Right lobe of liver (tissue), 6 donors: ENCODE measurements at places on chromosomes 12 and 14. TPM values are rescaled to one million over a fixed set of nuclear protein-coding genes. Genes with fewer than 3 reads are reported as not detected.

IGF1 gene
- total RNA-seq: 18.9 TPM

DNA sequence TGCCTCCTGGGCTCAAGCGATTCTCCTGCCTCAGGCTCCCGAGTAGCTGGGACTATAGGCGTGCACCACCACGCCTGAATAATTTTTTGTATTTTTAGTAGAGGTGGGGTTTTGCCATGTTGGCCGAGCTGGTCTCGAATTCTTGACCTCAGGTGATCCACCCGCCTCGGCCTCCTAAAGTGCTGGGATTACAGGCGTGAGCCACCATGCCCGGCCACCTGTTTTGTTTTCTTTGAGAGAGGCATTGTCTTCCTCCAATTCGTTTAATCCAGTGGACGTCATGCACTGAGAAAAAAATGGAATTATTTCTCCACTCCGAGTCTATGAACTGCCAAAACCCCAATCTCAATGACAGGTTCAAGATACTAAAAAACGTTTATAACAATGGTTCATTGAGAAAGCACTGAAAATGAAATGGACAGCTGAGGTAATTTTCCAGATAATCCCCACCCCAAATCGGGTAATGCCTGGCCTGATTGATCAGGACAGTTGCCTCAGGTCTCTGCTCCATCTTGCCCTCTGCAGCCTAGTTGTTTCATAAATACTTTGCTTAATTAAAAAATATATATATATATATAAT lies 132.7 kb upstream of the PARP11 start:
- no peak for DNase-seq
- no peaks in the 10 kb centered on the region for H3K36me3 ChIP-seq
- no peaks in the 10 kb centered on the region for H3K4me1 ChIP-seq
- no peak overlapping the region for H3K27ac ChIP-seq
- no peak overlapping the region for H3K4me3 ChIP-seq
- no peaks in the 10 kb centered on the region for H3K27me3 ChIP-seq

- no peaks in the 10 kb centered on the region for H3K27me3 ChIP-seq
- no peak overlapping the region for H3K27ac ChIP-seq
- no peak overlapping the region for H3K4me3 ChIP-seq
- no peak for DNase-seq
Measured at GRCh38 chr14:68809524-68809923, 16.7 kb upstream of the ZFP36L1 start.

GRCh38 chr14:72783741-72784140 lies 110.2 kb downstream of the DPF3 start:
- H3K4me3 ChIP-seq: no peak overlapping the region
- H3K36me3 ChIP-seq: no peaks in the 10 kb centered on the region
- no peak overlapping the region for H3K27ac ChIP-seq

GRCh38 chr12:22163594-22163993 lies 117.6 kb downstream of the CMAS start:
- H3K27ac ChIP-seq: no peak overlapping the region
- no peaks in the 10 kb centered on the region for H3K4me1 ChIP-seq
- DNase-seq: no peak
- H3K27me3 ChIP-seq: no peaks in the 10 kb centered on the region
- no peaks in the 10 kb centered on the region for H3K36me3 ChIP-seq

DNA sequence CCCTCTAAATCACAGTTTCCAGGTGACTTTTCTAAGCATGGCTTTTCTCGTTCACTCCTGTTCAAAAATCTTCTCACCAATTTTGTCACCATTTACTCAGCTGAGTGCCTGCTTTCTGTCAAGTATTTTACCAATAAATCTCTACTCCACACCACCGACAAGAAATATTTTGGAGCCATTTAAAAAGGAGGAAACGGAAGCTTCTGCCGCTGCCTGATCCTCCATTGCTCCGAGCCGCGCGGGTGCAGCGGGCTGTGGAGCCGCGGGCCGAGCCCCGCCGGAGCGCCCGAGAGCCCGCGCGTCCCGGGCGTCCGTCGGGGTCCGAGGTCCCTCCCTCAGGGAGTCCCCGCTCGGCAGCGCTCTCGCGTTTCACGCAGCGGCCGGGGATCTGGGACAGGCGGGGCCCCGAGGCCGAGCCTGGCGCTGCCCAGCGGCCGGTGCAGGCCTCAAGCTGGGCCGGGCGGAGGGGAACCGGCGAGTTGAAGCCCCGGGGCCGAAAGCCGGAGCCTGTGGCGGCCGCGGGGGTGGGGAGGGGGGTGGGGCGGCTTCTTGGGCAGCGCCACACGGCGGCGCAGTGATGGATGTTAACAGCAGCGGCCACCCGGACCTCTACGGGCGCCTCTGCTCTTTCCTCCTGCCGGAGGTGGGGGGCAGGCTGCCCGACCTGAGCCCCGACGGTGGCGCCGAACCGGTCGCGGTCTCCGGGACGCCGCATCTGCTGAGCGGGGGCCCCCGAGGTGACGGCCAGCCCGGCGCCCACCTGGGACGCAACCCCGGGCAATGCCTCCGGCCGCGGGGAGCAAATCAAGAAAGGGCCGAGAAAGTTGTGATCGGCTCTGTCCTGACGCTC lies 1.1 kb upstream of the HEBP1 start:
- H3K27me3 ChIP-seq: no peaks in the 10 kb centered on the region
- no peaks in the 10 kb centered on the region for H3K36me3 ChIP-seq

RNASE4 gene
- total RNA-seq: 140 TPM

- peak; percentile 15 for DNase-seq
- H3K4me1 ChIP-seq: no peaks in the 10 kb centered on the region
- H3K36me3 ChIP-seq: no peaks in the 10 kb centered on the region
- H3K27me3 ChIP-seq: no peaks in the 10 kb centered on the region
- H3K4me3 ChIP-seq: no peak overlapping the region
Measured at GRCh38 chr12:132475304-132476037, 14.5 kb upstream of the FBRSL1 start.

DNA sequence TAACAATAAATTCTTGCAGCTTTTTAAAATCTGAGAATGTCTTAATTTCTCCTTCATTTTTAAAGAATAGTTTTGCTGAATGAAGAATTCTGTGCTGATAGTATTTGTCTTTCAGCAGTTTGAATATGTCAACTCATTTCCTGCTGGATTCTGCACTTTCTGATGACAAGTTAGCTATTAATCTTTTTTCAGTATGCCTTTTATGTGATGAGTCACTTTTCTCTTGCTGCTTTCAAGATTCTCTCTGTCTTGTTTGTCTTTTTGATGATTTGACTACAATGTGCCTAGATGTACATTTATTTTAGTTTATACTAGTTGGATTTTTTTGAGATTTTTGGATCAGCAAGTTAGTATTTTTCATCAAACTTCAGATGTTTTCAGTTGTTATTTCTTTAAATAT lies 87.9 kb upstream of the AVPR1A start:
- no peak overlapping the region for H3K27ac ChIP-seq
- H3K4me3 ChIP-seq: no peak overlapping the region
- H3K4me1 ChIP-seq: no peaks in the 10 kb centered on the region

- H3K36me3 ChIP-seq: no peaks in the 10 kb centered on the region
- no peak for DNase-seq
- no peak overlapping the region for H3K27ac ChIP-seq
- H3K4me1 ChIP-seq: no peaks in the 10 kb centered on the region
Measured at GRCh38 chr12:130706885-130707570, 9.1 kb downstream of the RIMBP2 start.

TC2N gene
- 4.4 TPM for total RNA-seq

BDKRB2 gene
- 0.60 TPM for total RNA-seq

- H3K36me3 ChIP-seq: no peaks in the 10 kb centered on the region
- H3K4me1 ChIP-seq: no peaks in the 10 kb centered on the region
- no peak overlapping the region for H3K4me3 ChIP-seq
- H3K27ac ChIP-seq: no peak overlapping the region
- peak; percentile 78 for DNase-seq
- no peaks in the 10 kb centered on the region for H3K27me3 ChIP-seq
Measured at GRCh38 chr14:67722293-67722692, 20.6 kb downstream of the RDH12 start.

ZNF891 gene
- total RNA-seq: 0.53 TPM

DNA sequence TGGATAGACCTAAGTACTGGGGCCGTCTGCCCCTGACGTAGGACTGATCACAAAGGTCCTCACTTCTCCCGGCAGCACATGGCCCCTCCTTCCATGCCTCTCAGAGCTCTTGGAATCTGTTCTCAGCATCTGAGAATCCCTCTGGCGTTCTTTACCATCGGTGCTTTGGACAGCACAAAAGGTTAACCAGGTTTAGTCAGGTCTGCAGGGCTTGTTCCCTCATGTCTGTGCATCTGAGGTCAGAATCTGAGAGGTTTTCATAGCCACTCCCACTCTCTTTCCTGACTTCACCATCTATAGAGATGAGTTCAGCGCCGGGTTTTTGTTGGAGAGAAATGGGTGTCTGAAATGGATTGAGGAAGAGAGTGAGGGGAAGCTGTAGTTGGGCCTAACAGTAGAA lies 130.0 kb upstream of the ARHGAP5 start:
- H3K36me3 ChIP-seq: no peaks in the 10 kb centered on the region
- no peak overlapping the region for H3K4me3 ChIP-seq
- no peak for DNase-seq
- no peak overlapping the region for H3K27ac ChIP-seq
- H3K27me3 ChIP-seq: no peaks in the 10 kb centered on the region

SLC6A12 gene
- 15.3 TPM for total RNA-seq

- no peak overlapping the region for H3K27ac ChIP-seq
- no peaks in the 10 kb centered on the region for H3K4me1 ChIP-seq
- no peaks in the 10 kb centered on the region for H3K27me3 ChIP-seq
- no peak for DNase-seq
- H3K4me3 ChIP-seq: no peak overlapping the region
- H3K36me3 ChIP-seq: no peaks in the 10 kb centered on the region
Measured at GRCh38 chr14:69370061-69370460, 28.0 kb downstream of the ERH start.

DNA sequence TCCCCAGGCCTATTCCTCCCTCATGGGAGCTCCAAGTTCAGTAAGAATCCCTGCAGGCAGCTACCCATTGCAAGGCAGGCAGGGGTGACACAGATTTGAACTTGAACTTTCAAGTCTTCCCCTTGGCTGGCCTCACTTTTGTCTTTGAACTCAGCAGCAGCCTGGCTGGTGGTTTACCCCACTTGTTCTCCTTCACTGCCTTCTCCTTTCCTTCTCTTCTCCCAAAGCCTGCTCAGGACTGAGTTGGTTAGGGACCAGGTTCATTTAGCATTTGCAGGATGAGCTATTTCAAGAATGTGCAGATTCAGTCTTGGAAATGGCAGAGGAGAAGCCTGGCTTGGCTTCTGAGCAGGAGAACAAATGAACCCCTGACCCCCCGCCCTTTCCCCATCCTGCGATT lies 67.7 kb upstream of the TBX3 start:
- no peaks in the 10 kb centered on the region for H3K27me3 ChIP-seq
- H3K4me3 ChIP-seq: no peak overlapping the region
- H3K27ac ChIP-seq: no peak overlapping the region
- H3K36me3 ChIP-seq: no peaks in the 10 kb centered on the region
- no peak for DNase-seq
- H3K4me1 ChIP-seq: no peaks in the 10 kb centered on the region

KRT71 gene
- total RNA-seq: not detected

DNA sequence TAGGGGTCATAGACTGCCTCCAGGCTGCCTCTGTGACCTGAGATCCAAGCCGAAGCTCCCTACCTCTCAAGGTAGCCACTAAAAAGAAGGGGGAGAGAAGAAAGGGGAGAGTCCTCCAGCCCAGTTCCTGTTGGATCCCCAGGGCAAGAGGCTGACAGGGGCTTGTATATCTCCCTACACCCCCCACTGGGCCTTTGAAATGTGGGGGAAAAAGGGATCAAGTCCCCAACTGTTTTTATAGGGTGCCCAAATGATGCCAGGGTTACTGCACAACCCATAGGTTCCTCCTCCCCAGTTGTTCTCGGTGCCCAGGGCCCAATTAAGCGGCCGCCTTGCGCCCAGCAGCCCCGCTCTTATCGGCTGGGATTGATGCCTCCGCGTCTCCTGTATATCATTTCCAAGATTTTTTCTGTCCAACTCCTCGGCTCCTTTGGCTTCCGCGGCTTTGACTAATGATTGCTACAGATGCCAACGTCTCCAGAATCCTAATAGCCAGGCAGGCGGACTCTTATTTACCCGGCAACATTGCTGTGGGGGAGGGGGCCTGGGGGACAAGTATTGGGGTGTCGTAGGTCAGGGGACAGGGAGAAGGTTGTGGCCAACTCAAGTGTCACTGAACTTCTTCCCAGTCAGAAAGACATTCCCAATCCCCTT lies 7.6 kb upstream of the HOXC4 start:
- no peaks in the 10 kb centered on the region for H3K27me3 ChIP-seq
- H3K36me3 ChIP-seq: no peaks in the 10 kb centered on the region
- H3K4me3 ChIP-seq: no peak overlapping the region
- DNase-seq: no peak
- H3K4me1 ChIP-seq: no peaks in the 10 kb centered on the region

KCNC2 gene
- total RNA-seq: not detected

- no peaks in the 10 kb centered on the region for H3K4me1 ChIP-seq
- H3K36me3 ChIP-seq: no peaks in the 10 kb centered on the region
- H3K4me3 ChIP-seq: no peak overlapping the region
- H3K27me3 ChIP-seq: no peaks in the 10 kb centered on the region
- no peak for DNase-seq
Measured at GRCh38 chr12:19700969-19701368, 261.7 kb downstream of the AEBP2 start.

- no peaks in the 10 kb centered on the region for H3K36me3 ChIP-seq
- no peak for DNase-seq
- no peaks in the 10 kb centered on the region for H3K27me3 ChIP-seq
- no peaks in the 10 kb centered on the region for H3K4me1 ChIP-seq
- no peak within 1 kb of the TSS for H3K27ac ChIP-seq
Measured at GRCh38 chr12:10807186-10807585, at the start of gene TAS2R8. Gene TAS2R8 (minus strand): TSS chr12:10807286. CDS start chr12:10806980, 306 bp downstream.

DNA sequence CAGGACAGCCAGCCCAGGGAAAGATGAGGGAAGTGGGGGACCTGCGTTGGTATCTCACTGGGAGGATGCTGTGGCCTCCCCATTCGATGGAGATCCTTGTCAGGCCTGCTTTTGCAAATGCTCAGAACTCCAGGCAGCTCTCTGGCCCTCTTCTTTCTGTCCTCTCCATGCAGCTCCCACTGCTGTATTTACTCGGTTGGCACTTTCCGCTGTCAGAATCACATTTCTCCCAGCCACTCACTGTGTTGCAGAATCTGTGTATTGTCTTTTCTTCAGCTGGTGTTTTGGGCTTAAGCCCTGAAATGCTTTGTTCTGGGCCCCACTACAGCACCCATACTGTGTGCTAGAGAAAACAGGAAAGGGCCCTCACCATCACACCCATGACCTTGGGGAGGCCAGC lies 401.1 kb downstream of the RGS6 start:
- no peak overlapping the region for H3K27ac ChIP-seq
- no peaks in the 10 kb centered on the region for H3K4me1 ChIP-seq
- no peak for DNase-seq
- H3K36me3 ChIP-seq: no peaks in the 10 kb centered on the region

DNA sequence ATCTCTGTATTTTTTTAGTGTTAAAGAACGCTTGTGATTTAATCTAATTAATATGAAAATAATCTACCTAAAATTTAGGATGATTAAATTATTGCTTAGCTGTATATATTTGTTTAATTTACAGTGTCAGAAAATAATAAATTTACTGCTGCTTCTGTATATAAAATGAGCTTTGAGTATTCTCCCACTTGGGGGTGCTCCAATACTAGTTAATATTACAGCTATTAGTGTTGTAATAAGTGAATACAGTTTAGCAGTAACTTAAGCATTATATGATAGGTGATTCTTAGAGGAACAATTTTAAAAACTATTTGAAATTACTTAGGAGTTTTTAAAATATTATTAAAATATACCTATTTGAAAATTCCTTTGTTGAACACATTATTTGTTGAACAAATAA lies 62.2 kb downstream of the PAPOLA start:
- DNase-seq: no peak
- H3K36me3 ChIP-seq: peaks cover 43% of the 10 kb centered on the region
- H3K4me3 ChIP-seq: no peak overlapping the region
- no peaks in the 10 kb centered on the region for H3K27me3 ChIP-seq
